ENCODE measurements at places on chromosomes 3 and 15.

DNA sequence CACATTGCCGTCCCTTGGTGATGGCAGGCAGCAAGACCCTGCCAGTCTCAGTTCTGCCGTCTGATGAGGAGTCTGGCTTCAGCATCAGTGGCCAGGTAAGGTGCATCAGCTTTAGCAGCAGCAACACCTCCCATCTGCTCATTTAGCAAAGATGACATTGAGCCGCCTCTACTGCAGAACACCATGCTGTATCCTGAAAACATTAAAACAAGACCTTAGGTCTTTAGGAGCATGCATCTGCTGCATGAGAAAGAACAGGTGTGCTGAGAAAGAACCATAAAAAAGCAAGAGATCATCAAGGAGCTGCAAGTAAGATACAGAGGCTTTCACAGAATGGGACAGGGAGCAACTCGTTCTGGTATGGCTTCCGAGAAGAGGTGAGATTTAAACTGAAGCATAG, 87.5 kb downstream of the SCN11A start:
- DNase-seq: no peak

- no peak for DNase-seq
These were observed 106.3 kb upstream of the PRICKLE2 start for GRCh38 chr3:64331605-64332004.

DNA sequence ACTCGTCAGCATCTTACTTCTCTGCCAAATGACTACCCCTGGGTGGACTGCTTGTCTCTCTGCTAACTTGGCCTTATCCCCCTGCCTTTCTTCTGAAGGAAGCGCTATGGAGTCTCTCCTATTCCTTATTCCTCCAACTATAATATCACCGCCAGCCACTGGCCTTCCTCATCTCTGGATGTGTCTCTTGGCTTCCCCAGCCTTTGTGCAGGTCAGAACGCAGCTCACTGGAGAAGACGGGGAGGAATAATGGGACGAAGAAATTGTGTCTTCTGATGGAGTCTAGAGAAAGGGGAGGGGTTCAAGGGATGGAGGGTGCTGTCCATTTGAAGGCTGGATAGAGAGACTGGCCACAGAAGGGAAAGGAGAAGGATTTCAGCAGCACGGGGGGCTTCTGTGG, 16.9 kb downstream of the ITGA11 start:
- no peak for DNase-seq

GRCh38 chr3:129003578-129004112, 2.5 kb downstream of the EFCC1 start:
- no peak for DNase-seq

- no peak for DNase-seq
These were observed at the start of gene GRIP2 for GRCh38 chr3:14539742-14540491. GRIP2 (minus strand) TSS chr3:14540342; CDS start chr3:14540308, 34 bp downstream.

DNA sequence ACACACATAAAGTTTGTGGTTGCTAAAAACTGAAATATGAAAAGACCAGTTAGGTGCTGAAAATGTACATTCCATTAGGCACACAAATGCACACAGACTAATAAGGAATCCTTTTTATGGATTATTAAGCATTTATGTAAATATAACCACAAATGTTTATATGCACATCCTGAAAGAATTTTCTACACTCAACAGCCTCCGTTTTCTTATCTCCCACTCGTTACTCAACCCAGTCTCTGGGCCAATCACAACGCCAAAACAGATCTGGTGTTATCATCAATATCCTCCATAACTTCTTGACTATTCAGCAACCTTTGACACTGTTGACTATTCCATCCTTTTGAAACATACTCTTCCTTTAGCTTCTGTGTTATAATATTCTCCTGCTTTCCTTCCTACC, 136.4 kb downstream of the ATP8B4 start:
- DNase-seq: no peak

- no peak for DNase-seq
These were observed 56.2 kb upstream of the NEDD4 start for GRCh38 chr15:56049577-56049976.

DNA sequence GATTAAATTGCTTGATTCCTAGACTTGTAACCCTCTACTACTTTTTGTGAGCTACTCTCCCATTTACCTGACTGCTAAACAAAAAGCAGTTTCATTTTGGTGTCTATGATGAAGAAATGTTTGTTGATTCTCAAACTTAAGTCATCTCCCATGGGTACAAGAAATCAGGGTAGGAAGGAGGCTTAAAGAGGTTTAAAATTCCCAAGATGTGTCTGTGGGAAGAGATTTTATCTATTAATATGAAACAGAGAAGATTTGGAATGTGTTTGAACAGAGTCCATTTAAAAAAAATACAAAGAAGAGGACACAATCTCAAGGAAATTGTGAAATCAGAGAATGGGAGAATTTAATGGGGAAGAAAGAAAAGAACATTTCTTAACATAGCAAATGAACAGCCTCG, 14.8 kb downstream of the P3H2 start:
- DNase-seq: no peak

DNA sequence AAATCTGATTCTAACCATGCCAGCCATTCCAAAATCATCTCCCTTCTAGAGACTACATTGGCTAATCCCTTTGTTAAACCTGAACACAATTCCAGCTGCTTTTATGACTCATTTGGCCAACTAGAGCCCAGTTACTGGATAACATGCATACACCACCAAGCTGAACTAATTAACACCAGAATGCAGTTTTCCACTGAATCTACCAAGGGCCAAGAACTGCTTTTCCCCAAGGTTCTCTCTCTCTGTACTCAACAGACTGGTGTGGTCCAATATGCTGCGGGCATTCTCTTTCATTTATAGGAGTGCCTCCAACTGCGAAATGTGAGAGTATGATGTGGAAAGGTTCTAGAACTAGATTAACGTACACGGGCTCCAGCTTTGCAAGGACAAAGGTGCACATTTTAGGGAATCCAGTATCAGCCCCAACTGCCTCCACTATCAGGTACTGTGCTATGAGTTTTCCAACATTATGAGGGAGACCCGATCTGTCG, 1.5 kb downstream of the CHSY1 start:
- no peak for DNase-seq

DNA sequence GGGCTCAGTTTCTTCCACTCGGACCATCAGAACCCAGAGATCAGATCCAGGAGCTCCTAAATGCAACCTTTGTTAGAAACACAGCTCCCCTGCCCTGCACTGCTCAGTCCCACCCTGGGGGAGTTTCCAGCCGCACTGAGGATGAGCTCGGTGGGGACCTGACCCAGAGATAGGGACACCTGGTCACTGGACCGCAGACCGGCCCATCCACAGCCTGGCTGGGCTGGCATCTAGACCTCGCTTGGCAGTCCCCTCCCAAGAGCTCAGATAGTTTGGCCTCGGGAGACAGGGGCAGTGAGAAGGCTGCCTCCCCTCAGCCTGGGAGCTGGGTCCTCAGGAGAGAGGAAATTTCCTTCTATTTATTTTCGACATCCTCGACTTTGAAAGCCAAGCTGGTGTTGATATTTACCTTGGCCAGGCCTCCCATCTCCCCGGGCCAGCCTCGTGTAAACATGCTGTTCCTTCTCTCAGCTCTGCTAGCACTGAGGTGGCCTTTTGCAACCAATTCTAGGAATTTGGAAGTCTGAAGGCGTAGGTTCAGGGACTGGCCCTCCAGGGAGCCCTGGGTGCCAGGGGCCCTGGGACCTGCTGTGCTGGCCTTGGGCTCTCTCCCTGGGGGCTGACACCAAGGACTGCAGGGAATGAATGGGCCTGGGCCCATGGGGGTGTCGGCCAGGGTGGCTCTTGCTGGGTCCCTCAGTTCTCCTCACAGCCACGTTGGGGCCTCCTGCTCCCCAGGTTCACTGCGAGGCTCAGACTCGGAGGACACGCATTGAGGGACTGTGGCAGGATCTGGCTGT, 90.1 kb downstream of the VGLL4 start:
- no peak for DNase-seq

DNA sequence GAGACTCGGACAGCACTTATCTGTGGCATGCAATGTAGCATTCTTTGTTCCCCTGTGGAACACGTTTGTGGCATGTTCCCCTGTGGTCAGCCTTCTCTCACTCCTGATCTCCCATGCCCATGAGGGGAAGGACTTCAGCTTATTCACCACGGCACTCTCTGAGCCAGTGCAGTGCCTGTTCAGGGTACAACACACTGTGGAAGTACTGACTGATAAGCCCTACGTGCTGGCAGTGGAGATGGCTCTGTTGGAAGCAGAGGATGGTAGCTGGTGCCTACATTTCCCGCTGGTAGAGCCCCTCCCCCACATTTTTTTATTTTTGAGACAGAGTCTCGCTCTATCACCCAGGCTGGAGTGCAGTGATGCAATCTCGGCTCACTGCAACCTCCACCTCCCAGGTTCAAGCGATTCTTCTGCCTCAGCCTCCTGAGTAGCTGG, 43.5 kb upstream of the ETV5 start:
- no peak for DNase-seq

DNA sequence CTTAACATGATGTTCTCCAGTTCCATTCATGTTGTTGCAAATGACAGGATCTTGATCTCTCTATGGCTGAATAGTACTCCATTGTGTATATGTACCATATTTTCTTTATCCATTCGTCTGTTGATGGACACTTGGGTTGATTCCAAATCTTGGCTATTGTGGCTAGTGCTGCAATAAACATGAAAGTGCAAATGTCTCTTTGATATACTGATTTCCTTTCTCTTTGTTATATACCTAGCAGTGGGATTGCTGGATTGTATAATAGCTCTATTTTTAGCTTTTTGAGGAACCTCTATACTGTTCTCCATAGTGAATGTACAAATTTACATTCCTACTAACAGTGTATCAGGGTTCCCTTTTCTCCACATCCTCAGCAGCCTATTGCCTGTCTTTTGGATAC, 5.9 kb upstream of the RBP2 start:
- no peak for DNase-seq

GRCh38 chr3:184260724-184261269, 556 bp downstream of the CAMK2N2 start:
- no peak for DNase-seq

- DNase-seq: no peak
These were observed 7.1 kb upstream of the CPOX start for GRCh38 chr3:98600412-98601095.

- DNase-seq: no peak
These were observed 98.4 kb upstream of the LRRFIP2 start for GRCh38 chr3:37272741-37273140.

- no peak for DNase-seq
These were observed 59.0 kb downstream of the LYSMD4 start for GRCh38 chr15:99674279-99674678.

GRCh38 chr15:33813891-33814290, 154.4 kb upstream of the CHRM5 start:
- DNase-seq: no peak

- no peak for DNase-seq
These were observed 6.1 kb downstream of the SKOR1 start for GRCh38 chr15:67831363-67831762.

- DNase-seq: no peak
These were observed 33.8 kb downstream of the MGLL start for GRCh38 chr3:127788451-127788909.

GRCh38 chr3:148372206-148372875, 325.4 kb upstream of the AGTR1 start:
- no peak for DNase-seq

DNA sequence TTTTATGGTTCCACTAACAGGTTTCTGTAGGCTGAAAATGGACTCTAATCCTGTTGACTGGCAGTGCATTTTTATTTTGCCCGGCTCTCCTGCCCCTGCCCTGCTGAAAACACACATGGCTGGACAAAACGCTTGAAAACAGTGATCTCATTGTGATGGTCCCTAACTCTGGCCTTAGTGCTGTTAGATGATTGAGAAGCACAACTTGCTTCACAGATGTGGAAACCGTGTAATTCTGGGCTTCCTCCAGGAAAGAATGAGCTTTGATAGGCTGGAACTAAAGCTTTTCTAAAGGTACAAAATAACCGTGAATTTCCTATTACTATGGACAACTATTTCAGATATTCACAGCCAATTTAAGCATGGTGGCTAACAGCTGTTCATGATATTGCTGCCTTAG, 121.4 kb downstream of the VGLL3 start:
- DNase-seq: no peak

DNA sequence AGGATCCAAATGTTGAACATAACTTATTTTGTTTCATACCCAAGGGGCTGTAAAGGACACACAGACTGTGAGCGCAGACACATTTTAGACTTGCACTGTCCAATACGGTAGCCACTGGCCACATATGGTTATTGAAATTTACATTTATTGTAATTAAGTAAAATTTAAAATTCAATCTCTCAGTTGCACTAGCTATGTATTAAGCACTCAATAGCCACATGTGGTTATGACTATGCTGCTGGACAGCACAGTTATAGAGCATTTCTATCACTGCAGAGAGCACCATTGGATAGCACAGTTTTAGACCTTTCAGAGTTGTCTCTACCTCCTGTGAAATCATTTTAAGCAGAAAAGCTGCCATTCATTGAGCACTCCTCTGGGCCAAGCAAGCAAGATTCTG, 204.3 kb downstream of the ADAMTS9 start:
- no peak for DNase-seq

- no peak for DNase-seq
These were observed 23.5 kb downstream of the COLQ start for GRCh38 chr3:15497964-15498363.

DNA sequence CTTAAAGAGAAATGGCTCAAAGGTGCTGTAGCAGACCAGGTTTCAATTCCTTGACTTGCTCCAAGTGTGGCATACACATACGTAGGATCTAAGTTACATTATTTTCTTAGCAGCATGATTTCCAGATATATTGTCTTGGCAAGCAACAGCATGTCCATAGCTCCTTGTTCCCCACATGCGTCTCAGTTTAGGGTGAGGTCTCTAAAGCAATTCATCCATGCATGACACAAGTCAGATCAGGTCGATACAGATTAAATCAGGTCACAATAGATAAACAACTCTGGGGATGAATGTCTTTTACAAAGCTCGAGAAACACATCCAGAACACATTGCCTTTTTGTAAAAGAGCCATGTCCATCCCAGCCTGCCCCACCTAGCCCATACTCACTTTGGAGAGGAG, 108.9 kb upstream of the ABHD17C start:
- no peak for DNase-seq

GRCh38 chr15:53208751-53209150, 418.6 kb upstream of the ONECUT1 start:
- no peak for DNase-seq

DNA sequence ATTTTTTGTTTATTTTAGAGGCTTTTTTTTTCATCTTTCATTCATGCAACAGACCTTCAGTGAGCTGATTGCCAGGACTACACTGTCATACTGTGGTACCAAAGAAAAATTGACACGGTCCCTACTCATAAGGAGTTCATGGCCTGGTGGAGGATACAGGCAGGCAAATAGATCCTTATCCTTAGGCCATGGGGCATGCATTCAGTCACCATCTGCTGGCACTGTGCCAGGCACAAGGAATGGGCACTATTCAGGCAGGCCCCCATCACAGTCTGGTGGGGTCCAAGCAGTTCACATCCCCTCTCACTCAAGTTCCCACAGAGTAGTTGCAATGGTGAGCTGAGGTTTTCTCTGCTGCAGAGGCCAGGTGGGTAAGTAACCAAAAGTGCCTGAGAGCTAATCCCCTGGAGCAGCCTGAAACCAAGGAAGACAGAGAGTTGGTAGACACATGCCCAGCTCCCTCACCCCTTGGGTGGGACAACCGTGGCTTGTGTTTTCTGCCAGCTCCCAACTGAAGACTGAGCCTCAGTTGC, 17.3 kb downstream of the CISH start:
- DNase-seq: no peak

All from activated CD8-positive, alpha-beta memory T cell treated with anti-CD3 and anti-CD28 coated beads for 1 hour (primary cell).